ENCODE measurements at places on chromosomes 13 and 19.

DNA sequence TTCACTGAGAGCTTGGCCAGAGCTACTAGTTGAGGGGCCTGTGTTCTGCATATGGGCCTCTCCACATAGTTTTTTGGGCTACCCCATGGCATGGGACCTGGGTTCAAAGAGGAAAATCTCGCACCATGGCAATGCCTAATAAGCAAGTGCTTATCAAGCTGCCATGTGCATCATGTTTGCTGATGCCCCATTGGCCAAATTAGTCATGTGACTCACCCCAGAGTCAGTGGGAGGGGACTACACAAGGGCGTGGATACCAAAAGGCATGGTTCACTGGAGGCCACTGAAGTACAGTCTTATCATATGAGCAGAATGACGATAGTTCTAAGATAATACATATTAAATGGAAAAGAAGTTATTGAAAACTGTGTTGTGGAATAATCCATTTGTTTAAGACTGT lies 214.8 kb downstream of the LMO7 start:
- DNase-seq, result no peak

DNA sequence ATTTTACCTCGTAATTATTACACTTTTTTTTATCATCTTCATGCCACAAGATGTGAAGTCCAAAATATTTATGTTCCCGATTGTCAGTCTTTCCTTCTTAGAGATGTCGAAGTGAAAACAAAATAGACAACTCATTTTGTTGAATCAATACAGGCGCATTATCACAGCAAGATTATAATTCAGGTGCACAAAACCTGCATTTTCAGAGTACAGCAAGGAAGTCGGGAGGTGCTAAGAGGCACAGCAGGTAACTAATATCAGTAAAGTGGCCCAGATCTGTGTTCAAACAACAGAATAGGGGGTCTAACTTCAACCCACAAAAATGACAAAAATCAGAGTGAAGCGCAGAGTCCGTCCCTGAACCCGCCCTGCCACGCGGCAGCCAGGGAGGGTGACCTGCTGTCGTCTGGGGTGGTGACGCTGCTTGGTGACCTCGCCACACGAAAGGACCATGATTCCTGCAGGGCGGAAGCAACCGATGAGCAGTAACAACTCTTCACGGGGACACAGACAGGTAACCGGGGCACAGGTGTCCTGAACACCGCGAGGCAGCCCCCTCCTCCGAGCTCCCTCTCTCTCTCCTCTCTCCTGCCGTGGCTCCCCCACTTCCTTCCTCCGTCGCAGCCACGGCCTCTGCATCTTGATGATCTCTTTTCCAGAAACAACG lies 50.9 kb upstream of the SPACA7 start:
- no peak for DNase-seq

DNA sequence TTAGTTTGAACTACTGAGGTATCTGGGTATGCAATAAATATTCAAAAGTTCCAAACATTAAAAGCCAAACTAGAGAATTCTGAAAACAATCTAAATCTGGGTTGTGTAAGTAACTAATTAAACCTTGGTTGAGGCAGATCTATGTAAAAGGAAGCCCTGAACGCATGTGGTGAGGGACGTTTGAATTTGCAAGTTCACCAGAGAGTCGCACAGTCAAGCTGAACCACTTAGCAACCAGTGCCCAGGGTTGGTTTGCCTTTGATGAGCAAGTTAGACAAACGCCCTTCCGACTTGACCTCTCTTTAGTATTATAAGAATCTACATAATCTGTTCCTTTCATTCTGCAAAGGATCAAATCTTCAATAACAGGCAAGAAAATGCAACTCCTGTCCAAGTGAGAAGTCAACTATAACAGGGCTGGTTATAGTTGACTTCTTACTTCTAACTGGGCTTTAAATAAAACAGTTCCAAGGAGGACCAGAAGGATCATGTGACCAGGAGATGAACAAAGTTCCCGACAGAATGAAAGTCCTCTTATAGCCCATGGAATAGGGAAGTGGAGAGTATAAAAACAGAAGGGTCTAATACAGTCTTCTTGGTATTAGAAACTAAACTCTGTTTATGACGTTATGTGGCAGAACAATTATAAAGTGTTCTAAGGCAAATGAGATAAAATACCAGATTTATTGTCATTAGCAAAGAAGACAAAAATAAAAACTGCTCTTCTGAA lies 40.6 kb downstream of the PHF11 start:
- no peak for DNase-seq

GRCh38 chr19:19348266-19348665 lies 27.6 kb downstream of the MAU2 start:
- DNase-seq, result no peak

GRCh38 chr19:782878-783668 lies 14.2 kb upstream of the PTBP1 start:
- DNase-seq, result no peak

DNA sequence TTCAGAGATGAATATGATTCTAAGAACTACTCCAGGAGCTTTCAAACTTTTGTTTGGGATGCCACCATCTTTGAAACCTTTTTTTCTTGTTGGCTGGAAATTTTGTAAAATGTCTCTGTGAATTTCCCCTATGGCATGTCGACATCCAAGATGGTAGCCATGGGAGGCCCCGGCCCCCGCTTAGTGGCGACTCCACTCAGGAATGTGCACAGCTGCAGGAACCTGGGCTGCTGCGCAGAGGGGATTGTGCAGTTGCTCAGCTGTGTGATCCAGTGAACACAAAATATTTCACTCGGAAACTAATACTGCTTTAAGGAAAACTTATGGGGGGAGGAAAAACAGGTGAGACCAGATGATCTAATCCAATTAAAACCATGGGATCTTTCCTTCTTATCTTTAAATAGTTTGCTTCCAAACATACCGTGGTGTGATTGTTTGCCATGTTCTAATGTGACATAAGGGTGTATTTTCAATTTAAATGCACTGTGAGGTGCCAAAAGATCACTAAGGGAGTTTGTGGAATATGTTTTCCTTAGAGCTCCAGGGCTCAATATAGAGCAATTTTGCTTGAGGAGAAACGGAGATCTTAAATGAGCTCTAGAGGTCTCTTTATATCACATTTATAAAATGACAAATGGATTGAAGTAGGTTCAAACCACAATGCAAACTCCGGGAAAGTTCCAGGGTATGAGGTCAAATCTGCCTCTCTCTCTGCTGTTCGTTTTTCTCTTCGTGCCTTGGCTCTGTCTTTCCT lies 497.7 kb downstream of the FGF9 start:
- DNase-seq, result no peak

DNA sequence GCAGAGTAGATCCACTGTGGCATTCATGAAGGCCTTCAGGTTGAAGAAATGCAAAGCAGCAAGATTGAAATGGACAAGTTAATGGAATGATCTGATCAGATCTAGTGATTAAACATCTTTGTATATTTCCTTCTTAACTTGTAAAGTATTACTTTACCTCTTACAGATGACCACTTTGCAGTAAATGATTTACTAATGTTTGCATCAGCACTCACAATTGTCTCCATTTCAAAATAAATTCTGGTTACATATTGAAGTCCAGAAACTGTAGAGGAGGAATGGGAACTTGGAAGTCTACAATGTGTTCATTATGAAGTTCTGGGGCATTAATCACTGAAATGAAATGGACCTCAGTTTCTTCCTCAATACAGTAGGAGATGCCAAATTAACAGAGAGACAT lies 380.8 kb downstream of the FOXO1 start:
- DNase-seq, result no peak

GRCh38 chr13:87798536-87798935 lies 127.4 kb downstream of the SLITRK5 start:
- DNase-seq, result no peak

DNA sequence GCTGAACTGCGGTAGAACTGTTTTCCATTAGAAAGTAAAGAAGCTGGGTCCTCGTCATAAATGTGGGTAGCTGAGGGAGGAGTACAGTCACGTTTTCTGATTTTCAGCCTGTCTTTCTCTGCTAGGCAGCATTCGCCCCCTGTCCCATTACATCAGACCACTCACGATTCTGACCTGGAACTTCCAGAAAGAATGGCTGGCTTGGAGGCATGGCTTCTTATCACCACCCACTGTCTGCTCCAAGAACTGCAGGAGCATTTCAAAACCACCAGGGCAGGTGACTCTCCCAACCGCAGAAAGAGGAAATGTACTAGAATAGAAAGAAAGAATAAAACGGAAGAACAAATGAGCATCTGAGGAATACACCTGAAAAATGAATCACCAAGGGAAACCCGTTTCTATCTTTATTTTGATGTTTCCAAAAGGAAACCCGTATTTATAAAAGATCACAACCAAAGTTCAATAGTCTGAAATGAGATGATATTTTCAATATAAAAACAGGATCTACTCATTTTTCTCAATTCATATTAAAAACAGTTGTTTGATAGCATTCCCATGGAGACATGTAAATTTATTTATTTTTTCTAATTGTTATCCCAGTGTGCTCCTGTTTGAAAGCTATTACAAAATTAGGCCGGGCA lies 22.1 kb upstream of the POMP start:
- peak; percentile 73 for DNase-seq

DNA sequence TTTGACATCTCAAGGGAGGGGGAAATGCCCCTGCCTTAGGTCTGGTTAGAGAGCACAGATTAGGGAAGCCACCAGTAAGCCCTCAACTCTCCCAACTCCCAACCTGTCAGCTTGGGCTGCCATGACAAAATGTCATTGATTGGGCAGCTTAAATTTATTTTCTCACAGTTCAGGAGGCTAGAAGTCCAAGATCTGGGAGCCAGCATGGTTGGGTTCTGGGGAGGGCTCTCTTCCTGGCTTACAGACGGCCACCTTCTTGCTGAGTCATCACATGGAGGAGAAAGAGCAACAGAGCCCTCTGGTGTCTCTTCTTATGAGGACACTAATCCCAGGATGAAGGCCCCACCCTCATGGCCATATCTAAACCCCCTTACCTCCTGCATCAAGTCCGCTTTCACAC lies 24.2 kb downstream of the C19orf12 start:
- DNase-seq, result peak; percentile 72

GRCh38 chr19:51023946-51024345 lies 2.5 kb downstream of the KLK11 start:
- no peak for DNase-seq

GRCh38 chr13:44048326-44048725 lies 168.6 kb downstream of the LACC1 start:
- DNase-seq, result no peak

DNA sequence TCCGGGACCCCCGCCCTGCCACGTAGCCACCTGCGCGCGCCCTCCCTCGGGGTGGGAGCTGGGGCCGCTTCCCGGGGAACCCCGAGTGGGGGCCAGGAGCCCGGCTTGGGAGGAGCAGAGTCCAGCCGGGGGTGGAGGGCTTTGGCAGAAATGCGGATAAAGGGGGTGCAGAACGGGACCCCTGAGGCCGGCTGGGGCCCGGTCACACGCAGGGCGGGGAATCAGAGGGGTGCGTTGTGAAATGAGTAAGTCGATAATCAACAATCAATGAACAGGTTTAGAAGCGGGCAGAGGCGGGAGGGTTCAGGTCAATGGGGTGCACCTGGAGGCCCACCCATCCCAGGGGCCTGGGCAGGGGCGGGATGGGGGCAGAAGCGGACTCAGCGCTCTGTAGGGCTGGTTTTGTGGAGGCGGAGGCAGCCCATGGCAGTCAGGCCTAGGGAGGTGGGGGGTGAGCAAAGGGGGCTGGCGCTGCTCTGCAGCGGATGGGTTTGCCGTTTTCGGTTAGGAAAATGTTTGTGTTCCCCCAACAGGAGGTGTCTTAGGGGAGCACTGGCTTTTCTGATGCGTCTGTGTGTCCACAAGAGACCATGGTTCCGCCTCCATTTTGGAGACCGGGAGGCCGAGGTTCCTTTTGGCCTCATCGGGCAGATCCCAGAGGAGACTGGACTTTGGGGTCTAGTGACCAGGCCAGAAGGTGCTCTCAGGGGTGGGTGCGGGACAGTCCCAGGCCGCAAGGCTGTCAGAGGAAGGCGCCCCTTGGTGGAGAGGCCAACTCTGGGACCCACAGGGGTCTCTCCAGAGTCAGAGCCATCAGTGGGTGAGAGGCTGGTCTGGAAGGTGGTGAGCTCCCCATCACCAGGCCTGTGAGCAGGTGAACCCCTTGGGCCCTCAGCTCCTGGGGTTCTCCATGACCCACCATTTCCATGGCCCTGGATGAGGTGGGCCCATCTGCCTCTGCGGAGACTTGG lies 683 bp upstream of the DIRAS1 start:
- no peak for DNase-seq

DNA sequence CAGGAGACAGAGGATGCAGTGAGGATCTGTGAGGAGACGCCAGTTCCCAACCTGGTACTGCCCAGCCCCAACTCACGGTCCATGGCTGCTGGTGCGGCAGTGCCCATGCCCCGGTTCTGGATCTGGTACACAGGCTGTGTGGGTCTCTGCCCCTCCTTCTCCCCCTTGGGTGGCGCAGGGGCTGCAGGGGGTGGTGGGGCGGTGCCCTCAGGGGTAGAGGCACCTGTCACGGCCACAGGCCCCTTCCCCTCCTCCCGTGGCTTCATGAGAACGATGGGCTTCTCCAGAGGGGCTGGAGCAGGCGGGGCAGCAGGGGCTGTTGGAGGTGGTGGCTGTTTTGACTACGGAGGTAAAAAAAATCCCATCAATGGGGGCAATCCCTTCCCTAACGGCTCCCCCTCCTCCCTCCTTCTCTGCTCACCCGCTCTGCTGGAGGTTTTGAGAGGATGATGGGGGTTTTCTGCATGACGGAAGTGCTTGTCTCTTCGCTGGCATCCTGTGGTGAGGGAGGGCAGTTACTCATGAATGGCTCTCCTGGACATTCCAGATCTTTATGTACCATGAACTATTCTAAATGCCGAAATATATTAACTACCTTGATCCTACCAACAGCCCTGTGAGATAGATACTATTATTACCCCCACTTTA lies 7.1 kb downstream of the SMG9 start:
- no peak for DNase-seq

- no peak for DNase-seq
Measured at GRCh38 chr13:94329277-94329676, 150.2 kb downstream of the DCT start.

- peak; percentile 58 for DNase-seq
Measured at GRCh38 chr19:56105090-56105701, 15.9 kb downstream of the ZNF787 start.

Measured in activated T-cell treated with anti-CD3 and anti-CD28 coated beads, Interleukin-2, amount 50 U/mL, for 48 hours (primary cell).